ENCODE measurements at places on chromosomes 3 and 15.

DNA sequence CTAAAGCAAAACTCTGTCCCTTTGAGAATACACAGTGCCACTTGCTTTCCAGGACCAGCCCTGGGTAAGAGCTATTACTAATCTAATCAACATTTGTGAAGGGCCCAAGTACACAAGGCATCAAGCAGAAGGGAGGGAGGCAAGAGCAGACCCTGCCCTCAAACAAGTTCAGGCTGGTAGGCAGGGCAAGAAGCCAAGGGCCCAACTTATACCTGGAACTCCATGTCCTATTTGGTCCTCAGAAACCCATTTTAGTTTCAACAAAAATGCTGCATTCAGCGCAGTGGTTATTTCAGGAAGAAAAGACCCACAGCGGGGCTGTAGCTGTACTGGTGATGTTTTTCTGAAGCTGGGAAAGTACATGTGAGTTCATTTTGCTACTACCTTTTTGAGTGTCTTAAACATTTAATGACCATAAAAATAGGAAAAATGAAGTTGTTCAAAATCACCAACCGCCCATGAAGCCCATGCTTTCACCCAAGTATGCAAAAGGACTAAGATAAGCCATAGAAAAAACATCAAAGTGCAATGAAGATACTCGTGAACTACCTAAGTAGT, 2.8 kb downstream of the RPS17 start:
- no peak for DNase-seq

- DNase-seq: no peak
These were observed 64.3 kb downstream of the FBN1 start for GRCh38 chr15:48581219-48581618.

DNA sequence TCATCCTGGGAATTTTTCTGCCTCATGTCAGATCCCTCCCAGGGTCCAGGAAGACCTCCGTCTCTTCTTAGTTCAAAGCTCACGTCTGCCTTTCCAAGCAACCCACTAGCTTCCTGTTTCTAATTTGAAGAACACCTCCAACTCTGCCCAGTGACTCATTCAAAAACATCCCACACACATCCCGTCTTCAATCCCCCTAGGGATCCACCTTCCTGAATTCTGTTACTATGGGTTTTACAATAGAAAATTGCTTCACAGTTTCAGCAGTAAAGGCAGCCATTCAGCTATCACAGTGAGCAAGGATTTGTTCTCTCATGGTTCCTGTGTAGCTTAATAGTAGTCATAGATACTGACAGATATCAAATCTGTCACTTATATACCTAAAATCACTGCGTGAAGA, 308.3 kb upstream of the CCDC54 start:
- no peak for DNase-seq

- no peak for DNase-seq
These were observed 58.5 kb downstream of the RFTN1 start for GRCh38 chr3:16455001-16455400.

All from CD4-positive, alpha-beta T cell treated with Interleukin-17A for 1 hour (primary cell).